ENCODE measurements at places on chromosomes 2 and 18. TPM values are rescaled to one million over a fixed set of nuclear protein-coding genes. Genes with fewer than 3 reads are reported as not detected.

The IRS1 gene
- 43.6 TPM for total RNA-seq

The RAB27B gene
- 1.3 TPM for total RNA-seq

The SERPINB13 gene
- total RNA-seq: not detected

The SLC38A11 gene
- total RNA-seq: not detected

The LIMS2 gene
- 0.30 TPM for total RNA-seq

The HJURP gene
- 39.4 TPM for total RNA-seq

The RHOB gene
- 145 TPM for total RNA-seq

The FAM161A gene
- 3.4 TPM for total RNA-seq

The MROH2A gene
- total RNA-seq: not detected

The KCNF1 gene
- 0.59 TPM for total RNA-seq

The ANKRD30BL gene
- not detected for total RNA-seq

The GPR45 gene
- not detected for total RNA-seq

The STK17B gene
- total RNA-seq: 21.7 TPM
